Testis (tissue), 5 donors: ENCODE measurements at places on chromosomes 3 and 15.

DNA sequence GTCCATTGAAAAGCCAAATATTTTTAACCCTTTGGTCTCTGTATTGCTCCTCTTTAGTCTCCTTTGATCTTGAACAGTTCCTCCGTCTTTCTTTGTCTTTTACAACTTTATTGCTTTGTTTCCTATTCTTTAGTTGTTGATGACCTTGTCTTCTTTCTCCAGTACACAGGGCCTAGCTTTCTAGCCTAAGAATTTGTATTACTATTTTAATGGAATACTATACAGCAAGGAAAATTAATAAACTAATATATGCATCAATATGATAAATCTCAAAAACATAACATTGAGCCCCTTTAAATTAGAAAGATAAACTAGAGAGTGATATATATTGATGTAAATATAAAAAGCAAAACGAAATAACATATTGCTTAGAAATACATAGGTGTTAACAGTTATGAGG lies 88.7 kb downstream of the NR1D2 start:
- no peak for DNase-seq

DNA sequence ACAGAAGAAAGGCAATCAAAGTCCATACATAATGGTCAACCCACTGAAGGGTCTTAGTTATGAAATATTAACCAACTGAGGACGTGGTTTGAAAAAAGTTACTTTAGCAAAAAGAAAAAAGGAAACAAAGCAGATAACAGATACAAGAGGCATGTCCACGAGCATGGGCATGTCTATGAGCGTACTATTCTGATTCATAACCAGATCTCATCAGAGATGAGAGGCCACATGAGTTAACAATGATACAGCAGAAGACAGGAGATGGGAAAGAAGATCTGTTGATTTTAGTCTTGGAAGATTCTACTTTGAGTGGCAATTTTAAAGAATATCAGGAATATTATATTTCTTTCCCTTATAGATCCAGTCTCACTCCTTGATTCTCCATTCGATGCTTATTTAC lies 262.9 kb upstream of the SLITRK3 start:
- no peak for DNase-seq

GRCh38 chr3:139523166-139523565 lies 16.4 kb downstream of the RBP1 start:
- no peak for DNase-seq

GRCh38 chr3:97360804-97361203 lies 403.8 kb upstream of the ARL6 start:
- no peak for DNase-seq

DNA sequence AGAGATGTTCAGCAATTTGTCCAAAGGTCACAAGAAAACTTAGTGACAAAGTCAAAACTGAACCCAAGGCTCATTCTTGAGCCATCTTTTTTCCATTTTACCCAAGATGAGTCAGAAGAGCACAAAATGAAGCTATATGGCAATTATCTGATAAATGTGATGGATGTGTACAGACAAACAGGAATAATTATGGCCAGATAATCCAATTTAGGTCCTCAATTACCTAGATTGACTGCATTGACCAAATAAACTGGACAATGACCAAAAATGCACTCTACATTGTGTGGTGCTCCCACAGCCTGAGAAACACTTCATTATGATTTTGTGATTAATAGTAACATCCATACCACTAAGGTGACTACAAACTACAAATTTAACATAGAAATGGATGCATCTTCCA lies 1105.8 kb downstream of the IGSF11 start:
- DNase-seq = no peak

DNA sequence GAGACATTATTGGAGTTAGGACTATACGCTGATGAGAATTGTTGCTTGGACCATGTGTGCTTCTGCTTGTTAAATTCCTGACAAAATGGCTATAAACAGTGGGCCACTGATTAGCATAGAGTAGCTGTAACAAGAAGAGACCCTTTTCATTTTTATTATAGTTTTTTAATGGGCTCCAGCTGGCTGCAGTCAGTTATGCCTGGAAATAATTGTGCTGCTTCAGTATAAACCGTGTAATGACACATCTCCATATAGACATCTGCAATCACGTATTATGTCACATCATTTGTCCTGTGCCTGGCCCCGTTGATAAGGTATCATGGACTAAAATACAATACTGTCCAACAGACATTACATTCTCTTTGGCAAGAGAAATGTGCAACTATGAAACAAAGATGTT lies 50.9 kb downstream of the ARPP21 start:
- DNase-seq = no peak

DNA sequence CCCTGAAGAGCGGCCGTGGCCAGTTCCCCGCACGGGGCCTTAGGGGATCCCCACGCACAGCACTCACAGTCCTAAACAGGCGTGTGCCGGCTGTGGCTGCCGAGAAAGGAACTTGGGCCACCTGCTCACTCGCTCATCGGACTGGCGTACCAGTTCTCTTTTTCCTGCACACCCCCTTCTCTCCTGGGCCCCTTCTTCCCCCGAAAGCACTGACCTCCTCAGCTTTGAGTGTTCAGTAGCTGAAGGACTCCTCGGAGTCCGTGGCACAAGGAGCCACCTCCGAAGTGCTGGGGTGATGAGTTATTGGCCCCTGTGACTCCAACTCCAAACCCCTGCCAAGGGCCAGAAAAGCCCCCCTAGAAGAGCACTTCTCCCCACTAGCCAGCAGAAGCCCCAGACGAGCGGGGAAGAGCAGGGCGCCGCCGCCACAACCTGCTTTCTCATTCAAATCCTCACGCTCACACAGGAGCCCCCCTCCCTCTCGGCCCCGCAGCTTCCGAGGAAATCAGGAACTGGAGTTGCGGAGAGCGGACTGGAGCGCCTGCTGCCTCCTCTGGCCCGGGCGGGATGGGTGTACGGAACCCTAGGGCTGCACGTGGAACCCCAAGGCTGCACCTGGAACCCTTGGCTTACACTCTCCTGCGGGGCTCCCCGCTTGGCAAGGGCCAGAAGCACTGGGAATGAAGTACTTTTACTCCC lies at the start of gene PLCH1:
Gene PLCH1, minus strand, starts transcription at position 446 of the 699 bp plus-strand sequence. CDS start 40,847 bp downstream, outside the sequence.
- DNase-seq = peak; percentile 74

- no peak for DNase-seq
These were observed 634.8 kb upstream of the BCHE start for GRCh38 chr3:166472015-166472414.

DNA sequence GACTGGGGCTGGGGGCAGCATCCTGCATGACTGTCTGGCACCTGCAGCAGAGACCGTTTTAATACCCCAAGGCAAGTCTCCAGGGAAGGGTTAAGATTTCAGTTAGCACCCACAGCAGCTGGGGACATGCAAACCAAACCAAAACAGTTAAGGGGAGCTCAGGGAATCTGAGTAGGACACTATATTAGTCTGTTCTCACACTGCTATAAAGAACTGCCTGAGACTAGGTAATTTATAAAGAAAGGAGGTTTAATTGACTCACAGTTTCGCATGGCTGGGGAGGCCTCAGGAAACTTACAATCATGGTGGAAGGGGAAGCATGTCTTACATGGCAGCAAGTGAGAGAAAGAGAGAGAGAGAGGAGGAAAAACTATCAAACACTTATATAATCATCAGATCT lies 25.3 kb downstream of the GALNT15 start:
- DNase-seq = no peak

- DNase-seq = no peak
These were observed 9.1 kb upstream of the FOXB1 start for GRCh38 chr15:59994888-59995557.

DNA sequence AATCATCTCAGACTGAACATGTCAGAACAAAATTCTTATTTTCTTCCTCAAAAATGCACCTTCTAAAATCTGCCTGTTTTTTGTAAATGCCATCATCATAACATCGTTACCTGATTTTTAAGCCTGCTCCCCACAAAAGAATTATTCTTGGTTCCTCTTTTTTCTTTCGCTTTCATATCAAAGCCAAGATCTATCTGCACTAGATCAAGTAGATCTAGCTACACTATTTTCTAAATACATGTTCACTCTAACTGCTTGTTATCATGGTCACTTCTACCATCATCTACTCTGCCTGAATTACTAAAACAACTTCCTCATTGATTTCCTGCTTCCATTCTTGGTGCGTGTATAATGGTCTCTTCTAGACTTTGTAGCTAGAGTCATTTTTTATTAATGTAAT lies 217.7 kb downstream of the ARPP21 start:
- DNase-seq = no peak

- DNase-seq = no peak
These were observed 255.3 kb downstream of the RORA start for GRCh38 chr15:60973637-60974415.

DNA sequence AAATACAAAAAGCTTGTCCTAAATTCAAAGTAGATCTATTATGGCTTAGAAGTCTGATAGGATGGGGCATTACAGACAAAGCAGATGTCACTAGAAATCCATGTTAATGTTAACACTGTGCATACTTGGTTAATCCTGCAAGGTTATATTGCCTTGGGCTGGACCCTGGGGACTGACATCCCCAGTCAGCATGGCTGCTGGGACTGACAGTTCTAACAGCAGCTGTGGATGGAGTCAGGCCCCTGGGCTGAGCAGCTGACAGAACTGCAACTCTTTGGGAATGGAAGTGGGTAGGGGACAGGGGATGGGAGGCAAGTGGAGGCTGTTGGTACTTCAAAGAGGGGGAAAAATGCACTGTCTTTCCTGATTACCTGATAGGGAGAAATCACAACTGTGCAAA lies 7.5 kb downstream of the P2RY1 start:
- no peak for DNase-seq

DNA sequence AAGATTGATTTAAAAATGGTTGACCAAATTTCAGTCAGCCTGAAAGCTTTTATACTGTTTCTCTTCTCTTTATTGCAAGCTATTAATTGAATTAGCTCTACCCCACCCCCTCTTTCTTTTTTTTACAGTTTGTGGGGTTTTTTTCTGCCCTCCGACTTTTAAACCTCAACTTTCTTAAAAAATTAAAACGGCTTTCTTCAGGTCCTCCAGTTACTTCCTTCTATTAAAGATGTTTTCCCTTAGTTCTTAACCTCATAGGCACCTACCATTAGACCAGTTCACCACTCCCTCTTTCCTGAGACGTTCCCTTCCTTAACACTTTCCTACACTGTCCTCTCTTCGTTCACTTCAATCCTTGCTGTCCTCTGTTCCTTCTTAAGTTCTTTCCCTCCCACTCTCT lies 52.4 kb downstream of the ATP8B4 start:
- no peak for DNase-seq

GRCh38 chr3:195762249-195762585 lies 41.4 kb downstream of the MUC20 start:
- no peak for DNase-seq

DNA sequence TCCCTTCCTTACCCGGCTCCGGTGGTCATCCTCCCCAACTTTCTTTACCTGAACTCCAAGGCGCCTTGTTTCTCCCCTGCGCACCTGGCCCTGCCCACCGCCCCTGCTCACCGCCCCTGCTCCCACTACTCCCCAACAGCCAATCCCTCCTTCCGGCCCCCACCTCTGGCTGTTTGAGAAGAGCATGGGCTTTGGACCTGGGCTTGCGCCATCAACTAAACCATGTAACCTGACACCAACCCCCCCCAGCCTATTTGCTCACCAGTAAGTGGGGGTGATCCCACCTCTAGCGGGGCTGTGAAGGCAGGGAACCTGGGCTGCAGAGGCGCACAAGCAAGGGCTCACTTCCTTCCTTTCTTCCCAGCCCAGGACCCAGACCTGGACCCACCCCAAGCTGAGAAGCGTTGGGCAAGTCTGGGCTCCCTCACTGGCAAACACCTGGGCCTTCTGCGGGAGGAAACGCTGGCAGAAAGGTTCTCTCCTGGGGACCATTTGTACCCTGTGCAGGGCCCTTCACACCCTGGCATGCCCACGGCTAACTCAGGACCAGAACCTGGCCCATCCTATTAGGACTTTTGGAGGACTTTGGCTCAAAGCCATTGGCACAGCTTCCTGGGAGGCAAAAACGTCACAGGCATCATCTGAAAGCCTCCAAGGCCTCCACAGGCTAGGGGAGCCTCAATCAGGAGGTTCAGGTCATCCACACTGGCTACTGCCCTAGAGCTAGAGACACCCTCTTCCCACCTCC lies at the start of gene PLXNB1:
Gene PLXNB1, minus strand, starts transcription at position 127 of the 748 bp plus-strand sequence. CDS start 5,475 bp downstream, outside the sequence.
- DNase-seq = peak; percentile 86

GRCh38 chr3:197456261-197457091 lies 99.3 kb downstream of the BDH1 start:
- peak; percentile 93 for DNase-seq

GRCh38 chr3:53803124-53803815 lies 42.9 kb downstream of the CHDH start:
- no peak for DNase-seq

DNA sequence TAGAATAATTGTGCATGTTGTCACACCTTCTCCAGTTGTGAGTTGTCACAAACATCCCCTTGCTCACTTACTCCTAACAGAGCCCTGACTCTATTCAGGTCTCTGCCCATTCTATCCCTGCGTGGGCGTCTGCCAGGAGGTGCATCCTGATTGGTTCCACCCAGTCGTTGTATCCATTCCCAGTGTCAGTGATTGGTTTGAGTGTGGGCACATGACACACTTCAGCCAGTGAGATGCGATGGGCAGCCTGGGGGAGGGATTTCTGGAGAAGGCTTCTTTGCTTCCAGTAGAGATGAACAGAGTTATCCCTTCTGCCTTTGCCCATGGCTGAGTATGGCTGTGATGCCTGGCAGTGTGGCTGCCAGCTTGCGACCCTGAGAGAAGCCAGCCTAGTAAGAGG lies 18.7 kb downstream of the PXYLP1 start:
- no peak for DNase-seq

DNA sequence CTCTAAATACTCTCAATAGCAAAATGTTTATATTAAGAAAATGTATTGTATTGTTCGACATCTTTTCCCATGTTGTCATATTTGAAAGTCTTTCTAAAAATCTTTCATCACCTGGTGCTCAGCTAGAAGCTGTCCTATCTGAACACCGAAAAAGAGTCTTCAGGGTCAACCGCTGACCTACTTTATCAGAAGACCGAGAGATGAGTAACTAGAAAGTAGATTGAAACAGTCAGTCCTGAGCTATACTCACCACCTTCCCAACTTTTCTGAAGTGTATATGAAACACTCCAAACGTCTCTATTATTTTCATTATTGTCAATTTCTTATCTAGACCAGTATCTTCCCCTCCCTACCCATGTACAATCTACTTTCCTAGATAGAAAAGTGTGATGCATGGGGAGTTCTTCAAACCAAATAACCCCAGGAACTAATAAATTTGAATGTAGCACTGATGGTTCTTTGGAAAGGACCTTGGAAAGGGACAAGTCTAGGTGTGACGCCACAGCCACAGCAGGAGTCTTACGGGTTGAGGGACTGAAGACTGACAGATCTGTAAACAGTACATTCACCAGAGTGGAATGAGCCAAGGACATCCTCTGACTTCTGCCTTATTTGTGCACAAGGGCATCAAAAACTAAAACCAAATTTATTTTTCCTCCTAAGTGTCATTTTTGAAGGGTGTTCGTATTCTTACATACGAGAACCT lies 58.6 kb downstream of the TMOD3 start:
- no peak for DNase-seq

DNA sequence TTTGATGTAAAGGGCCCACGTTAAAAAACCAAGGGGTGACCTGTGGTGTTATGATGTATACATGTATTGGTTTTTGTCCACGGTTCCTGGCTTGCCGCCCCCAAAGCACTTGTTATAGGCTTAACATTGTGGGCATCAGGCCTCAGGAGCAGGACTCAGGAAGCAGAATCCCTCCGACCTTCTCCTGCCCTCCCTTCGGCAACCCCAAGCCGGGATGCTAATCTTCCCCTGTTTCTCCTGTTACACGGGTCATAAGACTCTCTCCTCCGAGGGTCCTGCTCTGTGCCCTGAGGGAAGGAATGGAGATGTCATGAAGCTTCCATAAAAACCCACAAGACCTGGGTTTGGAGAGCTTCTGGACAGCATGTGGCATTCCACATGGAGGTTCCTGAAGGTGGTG lies 48.8 kb downstream of the RPLP1 start:
- DNase-seq = no peak
